ENCODE measurements at places on chromosomes 2 and 18.

DNA sequence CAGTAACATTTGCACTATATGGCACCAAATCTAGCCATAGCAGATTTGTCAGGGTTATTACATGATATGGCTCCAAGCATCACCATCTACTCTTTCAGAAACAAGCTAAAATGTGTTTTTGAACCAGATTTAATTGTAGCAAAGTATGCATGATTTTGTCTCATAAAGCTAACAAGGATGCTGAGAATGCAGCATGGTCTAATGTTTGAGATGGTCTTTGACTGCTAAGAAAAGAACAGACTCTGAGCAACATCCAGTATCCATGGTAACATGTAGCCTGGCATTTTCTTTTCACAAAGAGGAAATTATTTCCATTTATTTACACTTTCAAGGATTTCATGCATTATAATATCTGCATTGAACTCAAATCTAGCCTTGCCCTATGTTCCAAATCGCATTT lies 206.5 kb downstream of the PDE1A start:
- DNase-seq, result no peak

DNA sequence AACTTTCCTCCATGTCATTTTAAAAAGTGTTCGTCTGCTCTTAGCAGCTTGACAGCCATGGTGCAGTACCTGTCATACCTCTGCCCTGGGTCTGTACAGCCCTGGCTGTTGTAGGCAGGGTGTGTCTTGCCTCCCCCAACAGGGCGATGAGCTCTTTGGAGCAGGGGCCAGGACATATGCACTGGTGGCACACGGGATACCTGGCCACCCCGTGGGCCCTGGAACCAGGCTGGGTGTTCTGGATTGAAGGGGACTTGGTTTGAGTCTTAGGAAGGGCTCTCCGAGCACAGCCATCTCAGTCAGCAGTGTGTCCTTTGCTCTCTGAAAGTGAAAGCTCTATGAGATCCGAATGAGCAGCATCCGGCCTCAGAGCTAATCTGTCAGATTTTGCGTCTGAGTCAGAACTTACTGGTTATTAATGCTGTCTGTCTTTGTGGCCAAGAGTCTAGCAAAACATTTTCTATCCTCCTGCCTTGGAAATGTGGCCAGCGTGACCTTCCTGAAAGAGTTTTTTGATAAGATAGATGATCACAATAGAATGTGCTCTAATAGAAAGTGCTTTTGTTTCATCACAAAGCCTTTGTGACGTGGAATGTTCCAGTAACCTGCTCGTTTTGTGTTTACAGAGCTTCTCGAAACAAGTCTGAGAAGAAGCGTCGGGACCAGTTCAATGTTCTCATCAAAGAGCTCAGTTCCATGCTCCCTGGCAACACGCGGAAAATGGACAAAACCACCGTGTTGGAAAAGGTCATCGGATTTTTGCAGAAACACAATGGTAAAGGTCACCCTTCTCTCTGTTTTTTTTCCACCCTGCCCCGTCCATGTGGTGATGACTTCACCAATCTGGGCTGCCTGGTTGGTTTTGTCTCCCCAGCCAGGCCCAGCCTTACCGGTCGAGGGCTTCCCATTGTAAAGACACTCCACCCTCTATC lies 77.3 kb upstream of the RPL31 start:
- no peak for DNase-seq

GRCh38 chr2:48449073-48449840 lies 80.7 kb upstream of the STON1 start:
- no peak for DNase-seq

DNA sequence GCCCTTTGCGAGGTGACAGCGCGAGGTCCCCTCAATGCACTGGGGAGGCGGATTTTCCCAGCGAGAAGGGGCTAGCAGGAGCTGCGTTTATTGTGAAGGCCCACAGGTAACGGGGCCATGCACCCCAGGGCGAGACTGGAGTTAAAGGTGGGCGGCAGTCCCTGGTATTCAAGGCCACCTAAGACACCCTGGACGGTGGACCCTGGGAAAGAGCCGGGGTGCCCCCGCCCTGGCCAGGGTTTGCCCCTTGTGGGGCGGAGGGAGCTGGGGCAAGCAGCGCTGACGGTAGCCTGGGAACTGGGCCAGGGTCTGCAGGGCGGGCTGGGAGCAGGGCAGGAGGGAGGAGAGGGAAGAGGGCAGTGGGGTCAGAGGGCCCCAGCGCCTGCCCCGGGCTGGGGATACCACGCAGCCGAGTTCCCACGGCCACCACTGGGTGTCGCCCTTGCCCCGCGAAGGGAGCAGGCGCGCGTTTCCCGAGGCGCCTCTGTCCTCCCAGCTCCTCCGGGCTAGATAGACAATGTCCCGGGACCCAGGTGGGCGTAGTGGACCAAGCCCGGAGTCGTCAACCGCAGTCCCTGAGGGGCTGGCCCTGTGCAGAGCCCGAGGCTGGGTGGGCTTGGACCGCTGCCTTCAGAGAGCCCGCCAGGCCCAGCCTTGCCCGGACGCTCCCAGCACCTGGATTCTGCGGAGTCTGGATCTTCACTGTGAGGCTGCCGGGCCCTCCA lies 80.2 kb downstream of the SMAD4 start:
- no peak for DNase-seq

DNA sequence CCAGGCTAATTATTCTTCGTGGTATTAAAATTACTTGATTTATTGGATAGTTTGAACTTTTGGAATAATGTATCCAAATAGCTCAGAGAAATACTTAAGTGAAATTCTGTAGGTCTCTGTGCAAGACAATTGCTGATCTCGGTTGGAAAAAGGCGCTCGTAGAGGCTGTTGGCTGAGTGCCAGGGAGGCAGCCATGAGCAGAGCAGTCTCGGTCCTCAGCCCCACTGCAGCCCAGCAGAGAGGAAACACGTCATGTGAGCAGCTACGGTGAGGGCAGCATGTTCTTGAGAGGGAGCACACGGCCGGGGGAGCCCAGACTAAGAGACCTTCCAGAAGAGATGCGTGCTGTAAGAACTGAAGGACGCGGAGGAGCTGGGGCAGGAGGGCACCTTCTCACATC lies 42.5 kb downstream of the DCDC2C start:
- DNase-seq, result no peak

GRCh38 chr18:78773819-78774218 lies 205.8 kb upstream of the SALL3 start:
- no peak for DNase-seq

- peak; percentile 46 for DNase-seq
These were observed 110.9 kb downstream of the STK39 start for GRCh38 chr2:168136392-168136977.

- no peak for DNase-seq
These were observed 162.7 kb upstream of the COL3A1 start for GRCh38 chr2:188811522-188811921.

DNA sequence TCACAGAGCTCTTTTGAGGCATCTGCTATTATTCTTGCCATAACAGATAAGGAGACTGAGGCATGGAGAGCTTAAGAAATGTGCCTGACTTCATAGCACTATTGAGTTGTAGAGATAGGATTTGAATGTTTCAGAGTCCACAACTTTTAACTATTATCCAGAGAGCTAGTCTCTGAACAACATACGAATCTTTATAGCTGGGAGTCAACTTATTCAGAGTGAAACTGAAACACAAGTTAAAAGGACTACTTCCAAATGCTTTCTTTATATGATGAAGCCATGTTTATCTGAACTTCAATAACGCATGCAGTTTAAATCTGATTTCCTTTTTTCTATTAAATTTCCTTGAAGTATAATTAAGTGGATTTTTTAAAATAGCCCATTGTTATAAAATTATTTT lies 268.8 kb downstream of the IKZF2 start:
- no peak for DNase-seq

GRCh38 chr2:70433315-70433714 lies 120.3 kb downstream of the TGFA start:
- no peak for DNase-seq

Measured in HCT116 (cell line).